ENCODE measurements at places on chromosomes 13 and 19. TPM values are rescaled to one million over a fixed set of nuclear protein-coding genes. Genes with fewer than 3 reads are reported as not detected.

Gene ZNF534
- not detected for polyA plus RNA-seq

Gene IZUMO2
- not detected for polyA plus RNA-seq

Gene FOXA3
- not detected for polyA plus RNA-seq

Gene SYCN
- polyA plus RNA-seq, result not detected

Gene LRRC4B
- 0.44 TPM for polyA plus RNA-seq

Gene AMH
- 4.6 TPM for polyA plus RNA-seq

Gene NRTN
- 4.9 TPM for polyA plus RNA-seq

Gene DLL3
- polyA plus RNA-seq, result not detected

Gene GRIN2D
- 0.11 TPM for polyA plus RNA-seq

Gene ADPRHL1
- 4.2 TPM for polyA plus RNA-seq

Gene VSTM2B
- polyA plus RNA-seq, result 0.17 TPM

Gene UPK1A
- polyA plus RNA-seq, result not detected

Gene KLK4
- 16.8 TPM for polyA plus RNA-seq

Gene NPHS1
- polyA plus RNA-seq, result not detected

Gene RASIP1
- polyA plus RNA-seq, result 38.9 TPM

Gene CCDC169
- 2.5 TPM for polyA plus RNA-seq

Gene CCL25
- polyA plus RNA-seq, result not detected

Gene IRGC
- polyA plus RNA-seq, result not detected

All from adrenal gland (tissue), 19 donors.